Stomach (tissue), 19 donors: ENCODE measurements at places on chromosomes 4 and X. TPM values are rescaled to one million over a fixed set of nuclear protein-coding genes. Genes with fewer than 3 reads are reported as not detected.

DNA sequence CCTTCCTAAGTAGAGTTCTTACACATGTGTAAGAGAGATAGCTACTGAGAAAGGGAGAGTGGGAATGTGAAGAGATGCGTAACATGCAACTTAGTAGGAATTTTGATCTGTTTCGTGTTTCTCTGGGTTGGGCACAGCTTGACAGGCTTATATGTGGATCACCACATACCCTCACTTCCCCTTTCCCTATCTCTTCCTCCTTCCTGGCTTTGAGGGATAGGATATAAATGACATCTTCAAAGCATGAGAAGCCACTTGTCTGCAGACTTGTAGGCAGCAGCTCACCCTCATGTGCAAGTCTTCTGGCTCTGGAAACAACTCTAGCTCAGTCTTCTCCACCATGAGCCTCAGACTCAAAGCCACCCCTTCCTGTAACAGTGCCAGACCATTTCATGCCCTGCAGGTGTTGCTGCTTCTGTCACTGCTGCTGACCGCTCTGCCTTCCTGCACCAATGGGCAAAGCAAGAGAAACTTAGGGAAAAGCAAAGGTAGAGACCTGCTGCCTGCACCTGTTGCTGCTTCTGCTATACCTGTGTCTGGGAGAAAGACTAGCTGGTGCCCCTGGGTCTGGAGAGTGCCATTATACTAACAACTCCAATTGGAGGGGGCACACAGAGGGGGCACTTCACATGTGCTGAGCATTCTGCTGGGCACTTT is 5.4 kb upstream of the PF4V1 start:
- H3K4me3 ChIP-seq, result no peak overlapping the region
- no peaks in the 10 kb centered on the region for H3K4me1 ChIP-seq
- H3K36me3 ChIP-seq, result no peaks in the 10 kb centered on the region
- H3K27me3 ChIP-seq, result no peaks in the 10 kb centered on the region

DNA sequence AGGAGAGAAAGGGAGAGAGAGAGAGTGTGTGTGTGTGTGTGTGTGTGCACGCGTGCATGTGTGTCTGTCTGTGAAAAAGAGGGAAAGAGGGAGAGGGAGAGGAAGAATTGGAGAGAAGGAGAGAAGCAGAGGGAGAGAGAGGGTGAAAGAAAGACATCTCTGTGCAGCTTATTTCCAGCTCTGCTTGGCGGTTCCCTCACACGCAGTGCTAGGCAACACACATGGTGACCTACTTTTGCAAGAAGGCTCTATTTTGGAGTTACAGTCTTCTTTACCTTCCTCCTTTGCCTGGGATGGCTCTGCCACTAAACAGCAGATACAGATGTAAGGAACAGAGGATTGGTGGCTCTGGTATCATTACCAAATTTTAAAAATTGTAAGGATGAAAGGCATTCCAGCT is 40.1 kb downstream of the SLC16A2 start:
- no peak for DNase-seq
- no peak overlapping the region for H3K27ac ChIP-seq
- H3K36me3 ChIP-seq, result no peaks in the 10 kb centered on the region
- H3K4me3 ChIP-seq, result no peak overlapping the region
- H3K4me1 ChIP-seq, result no peaks in the 10 kb centered on the region

DNA sequence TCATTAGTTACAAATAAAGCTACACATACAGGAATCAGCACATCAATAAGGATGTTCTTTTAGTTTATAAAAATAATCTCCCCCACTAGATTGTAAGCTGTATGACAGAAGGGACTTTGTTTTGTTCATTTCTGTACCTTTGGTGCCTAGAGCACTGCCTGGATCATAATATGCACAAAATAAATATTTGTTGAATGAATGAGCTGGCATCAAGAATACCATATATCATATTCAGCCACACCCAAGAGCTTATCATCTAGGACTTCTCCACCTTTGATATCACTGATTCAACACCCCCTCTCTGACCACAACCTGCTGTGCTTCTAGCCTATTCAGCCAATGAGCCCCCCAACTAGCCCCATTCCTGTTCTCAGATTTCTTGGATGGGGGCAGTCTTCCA is 10.6 kb downstream of the SYTL4 start:
- H3K36me3 ChIP-seq, result no peaks in the 10 kb centered on the region
- H3K27ac ChIP-seq, result no peak overlapping the region
- DNase-seq, result no peak
- H3K27me3 ChIP-seq, result no peaks in the 10 kb centered on the region
- no peaks in the 10 kb centered on the region for H3K4me1 ChIP-seq

DNA sequence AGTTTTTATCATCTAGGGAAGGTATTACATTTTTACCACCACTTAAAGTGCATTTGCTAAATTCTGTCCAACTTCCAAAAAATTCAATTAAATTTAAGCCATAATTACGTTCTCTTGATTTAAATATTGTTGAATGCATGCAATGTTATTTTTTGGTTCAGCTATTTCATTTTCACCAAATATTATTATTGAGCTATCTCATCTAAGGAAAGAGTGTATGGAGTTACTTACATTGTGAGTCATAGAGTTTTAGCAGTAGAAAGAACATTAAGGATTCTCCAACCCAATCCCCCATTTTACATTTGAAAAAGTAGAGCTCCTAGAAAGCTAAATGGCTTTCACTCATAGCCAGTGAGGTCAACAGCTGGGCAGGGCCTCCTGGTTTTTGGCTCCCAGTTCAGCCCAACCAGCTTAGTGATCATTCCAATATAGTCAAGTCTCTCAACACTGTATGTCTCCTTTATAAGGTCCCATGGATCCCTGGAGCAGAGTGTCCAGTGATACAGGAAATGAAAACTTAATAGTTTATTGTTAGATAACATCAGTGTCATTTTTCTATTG is 60.5 kb downstream of the NDNF start:
- H3K4me1 ChIP-seq, result no peaks in the 10 kb centered on the region
- no peak overlapping the region for H3K4me3 ChIP-seq
- H3K27ac ChIP-seq, result no peak overlapping the region
- DNase-seq, result no peak
- H3K27me3 ChIP-seq, result no peaks in the 10 kb centered on the region

- H3K27ac ChIP-seq, result no peak overlapping the region
- DNase-seq, result no peak
- no peaks in the 10 kb centered on the region for H3K4me1 ChIP-seq
Measured at GRCh38 chr4:53748328-53748772, 157.1 kb upstream of the LNX1 start.

DNA sequence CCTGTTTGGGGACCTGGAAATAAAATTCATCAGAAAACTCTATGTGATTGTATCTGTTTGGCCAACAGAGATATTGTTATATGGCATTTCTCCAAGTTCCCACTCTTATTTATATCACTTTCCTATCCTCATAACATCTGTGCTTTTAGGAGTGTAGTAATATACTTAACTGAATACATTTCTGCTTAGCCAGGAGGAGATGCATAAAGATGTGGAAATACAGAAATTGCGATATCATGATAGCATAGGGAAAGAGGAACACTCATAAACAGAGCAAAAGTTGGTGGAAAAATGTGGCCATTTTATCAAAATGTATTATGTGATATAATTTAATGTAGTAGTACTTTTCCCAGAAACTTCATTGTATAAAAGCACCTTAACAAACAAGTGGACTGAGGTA is 46.1 kb upstream of the TSPAN7 start:
- H3K27me3 ChIP-seq, result no peaks in the 10 kb centered on the region
- no peaks in the 10 kb centered on the region for H3K4me1 ChIP-seq
- no peak for DNase-seq
- H3K4me3 ChIP-seq, result no peak overlapping the region
- H3K27ac ChIP-seq, result no peak overlapping the region

ZCCHC12 gene
- polyA plus RNA-seq, result 0.25 TPM

BTK gene
- 4.9 TPM for polyA plus RNA-seq

SMAD1 gene
- polyA plus RNA-seq, result 3.6 TPM

DNA sequence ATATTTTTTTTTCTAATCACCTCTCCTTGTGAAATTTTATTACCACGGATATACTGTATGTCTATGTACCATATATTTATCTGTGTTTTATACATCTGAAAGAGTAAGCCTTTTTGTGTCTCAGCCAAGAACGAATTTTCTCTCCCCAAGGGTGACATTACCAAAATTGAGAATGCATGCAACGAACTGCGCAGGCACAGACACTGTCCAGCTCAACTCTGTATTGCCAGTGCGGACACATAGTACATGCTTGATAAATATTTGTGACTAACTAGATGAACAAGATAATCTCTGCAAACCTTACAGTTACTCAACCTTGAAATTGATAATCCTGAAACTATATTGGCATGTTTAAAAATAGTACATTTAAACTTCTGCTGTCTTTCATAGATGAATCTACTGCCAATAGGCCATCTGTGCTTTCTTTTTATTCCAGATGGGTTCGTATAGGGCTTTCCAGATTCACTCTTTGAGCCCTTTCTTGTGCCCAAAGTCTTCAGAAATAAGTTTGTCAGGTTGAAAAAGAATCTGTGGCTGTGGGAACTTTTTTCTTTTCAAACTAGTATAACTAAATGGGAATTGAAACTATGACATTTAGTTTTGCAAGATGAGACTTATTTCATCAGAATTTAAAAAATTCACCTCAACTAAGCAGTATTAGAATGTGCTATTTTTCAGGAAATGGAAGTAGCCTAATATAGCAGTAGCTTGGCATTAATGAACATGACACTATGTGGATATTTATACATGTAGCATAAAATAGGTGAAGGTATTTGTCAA is 38.9 kb downstream of the DTHD1 start:
- no peaks in the 10 kb centered on the region for H3K4me1 ChIP-seq
- H3K27me3 ChIP-seq, result no peaks in the 10 kb centered on the region
- no peak overlapping the region for H3K27ac ChIP-seq
- no peak overlapping the region for H3K4me3 ChIP-seq
- DNase-seq, result no peak
- H3K36me3 ChIP-seq, result no peaks in the 10 kb centered on the region

- no peaks in the 10 kb centered on the region for H3K27me3 ChIP-seq
- DNase-seq, result no peak
- no peak overlapping the region for H3K27ac ChIP-seq
- H3K36me3 ChIP-seq, result no peaks in the 10 kb centered on the region
- H3K4me3 ChIP-seq, result no peak overlapping the region
Measured at GRCh38 chr4:26351685-26352084, 30.9 kb downstream of the RBPJ start.

NUDT11 gene
- polyA plus RNA-seq, result 1.1 TPM

GRCh38 chrX:42140320-42140719 is 217.0 kb upstream of the CASK start:
- H3K27me3 ChIP-seq, result no peaks in the 10 kb centered on the region
- H3K4me1 ChIP-seq, result no peaks in the 10 kb centered on the region
- DNase-seq, result no peak
- H3K27ac ChIP-seq, result no peak overlapping the region

PRRG1 gene
- polyA plus RNA-seq, result 2.9 TPM

DNA sequence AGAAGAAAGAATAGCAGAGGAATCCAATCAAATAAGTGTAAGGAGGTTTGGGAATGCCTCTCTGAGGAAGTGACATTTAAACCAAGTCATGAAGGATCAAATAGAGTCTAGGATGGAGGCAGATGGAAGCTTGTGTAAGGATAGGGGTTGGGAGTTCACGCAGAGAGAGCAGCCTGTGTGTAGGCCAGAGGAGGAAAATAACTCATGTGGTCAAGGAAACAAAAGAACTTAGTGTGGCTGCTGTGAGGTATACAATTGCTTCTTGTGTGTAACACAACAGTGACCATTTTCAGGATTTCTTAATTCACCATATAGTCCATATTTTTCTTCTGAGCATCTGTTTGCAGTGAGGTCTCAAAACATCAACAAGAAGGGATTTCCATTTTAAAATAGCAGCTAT is 77.6 kb upstream of the PACRGL start:
- peaks cover 17% of the 10 kb centered on the region for H3K4me1 ChIP-seq
- peaks cover 4% of the 10 kb centered on the region for H3K36me3 ChIP-seq
- DNase-seq, result no peak

DNA sequence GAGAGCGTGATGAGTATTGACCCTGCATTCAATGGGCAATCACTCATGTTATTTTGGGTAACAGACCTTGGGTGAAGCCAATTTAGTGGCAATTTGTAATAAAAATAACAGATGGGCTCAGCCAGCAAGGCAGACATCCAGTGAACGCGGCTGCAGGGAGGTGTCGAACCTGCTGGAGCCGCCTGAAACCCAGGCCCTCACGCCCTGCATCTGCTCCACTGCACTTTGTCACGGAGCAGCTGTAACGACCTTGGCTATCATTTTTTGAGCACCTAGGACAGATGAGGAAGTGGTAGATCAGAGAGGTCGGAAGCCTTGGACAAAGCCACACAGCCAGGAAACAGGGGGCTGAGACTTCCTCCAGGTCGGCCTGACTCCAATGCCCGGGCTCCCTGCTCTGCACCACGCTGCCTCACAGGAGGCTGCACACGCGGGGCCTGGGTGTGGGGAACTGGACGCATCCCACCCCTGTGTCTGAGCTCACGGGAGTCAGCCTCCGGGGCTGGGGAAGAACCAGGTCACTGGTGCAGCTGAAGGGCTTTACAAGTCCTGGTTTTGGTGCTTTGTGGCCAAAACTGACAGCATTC is 19.4 kb downstream of the HMX1 start:
- peaks cover 3% of the 10 kb centered on the region for H3K4me1 ChIP-seq
- H3K27ac ChIP-seq, result no peak overlapping the region
- H3K36me3 ChIP-seq, result no peaks in the 10 kb centered on the region
- peaks cover 98% of the 10 kb centered on the region for H3K27me3 ChIP-seq

DMRTC1 gene
- not detected for polyA plus RNA-seq

- H3K36me3 ChIP-seq, result peaks cover 4% of the 10 kb centered on the region
- peaks cover 30% of the 10 kb centered on the region for H3K4me1 ChIP-seq
- no peak for DNase-seq
- H3K27ac ChIP-seq, result no peak overlapping the region
- no peaks in the 10 kb centered on the region for H3K27me3 ChIP-seq
- no peak overlapping the region for H3K4me3 ChIP-seq
Measured at GRCh38 chr4:99002279-99002678, 6.8 kb downstream of the METAP1 start.

SHROOM2 gene
- polyA plus RNA-seq, result 1.3 TPM

- peaks cover 4% of the 10 kb centered on the region for H3K36me3 ChIP-seq
- no peaks in the 10 kb centered on the region for H3K27me3 ChIP-seq
- peaks cover 83% of the 10 kb centered on the region for H3K4me1 ChIP-seq
- H3K4me3 ChIP-seq, result no peak overlapping the region
Measured at GRCh38 chr4:6918338-6918737, 8.7 kb downstream of the TBC1D14 start.

DNA sequence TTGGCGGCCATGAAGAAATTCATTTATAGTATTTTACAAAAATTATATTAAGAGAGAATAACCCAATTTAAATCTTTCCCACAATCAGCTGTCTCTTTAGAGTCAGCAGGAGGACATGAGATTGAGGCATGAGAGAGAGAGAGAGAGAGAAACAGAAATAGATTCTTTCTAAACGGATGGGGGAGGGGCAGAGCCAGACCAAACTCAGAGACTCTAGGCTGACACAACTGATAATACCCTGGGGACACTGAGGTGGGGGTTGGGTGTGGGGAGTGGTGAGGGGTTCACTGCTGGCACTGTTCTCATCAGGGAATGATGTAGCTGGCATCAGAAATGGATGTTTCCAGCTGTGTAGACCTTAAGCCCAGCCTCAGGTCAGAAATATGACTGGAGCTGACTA is 20.5 kb upstream of the HOPX start:
- no peak for DNase-seq
- H3K27ac ChIP-seq, result no peak overlapping the region
- no peaks in the 10 kb centered on the region for H3K36me3 ChIP-seq

GRCh38 chr4:169185133-169185956 is 85.4 kb downstream of the SH3RF1 start:
- no peak for DNase-seq
- peak overlapping the region; percentile 90 for H3K27ac ChIP-seq
- no peaks in the 10 kb centered on the region for H3K27me3 ChIP-seq
- no peaks in the 10 kb centered on the region for H3K36me3 ChIP-seq
- no peak overlapping the region for H3K4me3 ChIP-seq
- peaks cover 22% of the 10 kb centered on the region for H3K4me1 ChIP-seq
